ENCODE measurements at places on chromosomes 4 and X.

DNA sequence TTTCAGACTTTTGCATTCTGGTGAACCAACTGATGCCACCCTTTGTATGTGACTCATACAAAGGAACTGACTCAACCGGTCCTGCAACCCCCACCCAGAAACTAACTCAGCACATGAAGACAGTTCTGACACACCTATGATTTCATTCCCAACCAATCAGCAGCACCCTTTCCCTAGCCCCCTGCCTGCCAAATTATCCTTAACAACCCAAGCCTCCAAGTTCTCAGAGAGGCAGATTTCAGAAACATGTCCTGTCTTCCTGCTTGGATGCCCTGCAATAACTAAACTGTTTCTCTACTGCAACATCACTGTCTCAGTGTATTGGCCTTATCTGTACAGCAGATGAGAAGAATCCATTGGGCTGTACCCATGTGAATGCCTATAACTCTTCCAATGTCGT is 284.7 kb downstream of the CAMK2D start:
- DNase-seq: no peak

- DNase-seq: no peak
Measured at GRCh38 chr4:109214622-109215301, 87.7 kb downstream of the COL25A1 start.

GRCh38 chr4:18242919-18243693 is 221.6 kb upstream of the LCORL start:
- no peak for DNase-seq

DNA sequence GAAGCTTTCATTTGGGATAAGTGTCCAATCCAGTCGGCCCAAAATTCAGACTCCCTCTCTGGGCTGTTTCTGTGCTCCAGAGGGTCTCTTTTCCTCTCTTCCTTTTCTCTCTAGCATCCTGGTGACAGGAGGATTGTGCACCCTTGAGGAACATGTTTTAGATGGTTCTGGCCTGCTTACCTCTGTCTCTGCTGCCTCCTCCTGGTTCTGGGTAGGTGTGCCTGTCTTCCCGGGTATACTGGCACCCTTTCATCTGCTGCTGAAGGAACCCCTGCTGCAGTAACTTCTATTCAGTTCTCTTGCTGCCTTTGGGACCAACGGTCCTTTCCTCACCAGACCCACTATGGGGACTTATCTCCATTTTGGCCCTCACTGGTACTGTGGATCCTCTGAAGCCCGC is 53.2 kb downstream of the HMGB2 start:
- DNase-seq: no peak

DNA sequence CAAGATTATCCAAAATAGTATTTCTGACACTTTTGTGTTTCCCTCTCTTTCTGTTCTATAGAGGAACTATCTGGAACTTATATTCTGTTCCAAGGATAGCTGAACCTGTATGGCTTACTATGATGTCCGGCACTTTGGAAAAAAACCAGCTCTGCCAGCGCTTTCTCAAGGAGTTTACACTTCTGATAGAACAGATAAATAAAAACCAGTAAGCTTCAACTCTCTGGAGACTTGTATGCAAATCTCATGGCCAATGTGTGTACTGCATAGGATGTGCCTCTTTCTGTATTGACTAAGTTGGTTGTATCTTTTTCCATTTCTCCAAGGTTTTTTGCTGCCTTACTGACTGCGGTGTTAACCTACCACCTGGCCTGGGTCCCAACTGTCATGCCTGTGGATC is 92.5 kb downstream of the FNIP2 start:
- DNase-seq: no peak

DNA sequence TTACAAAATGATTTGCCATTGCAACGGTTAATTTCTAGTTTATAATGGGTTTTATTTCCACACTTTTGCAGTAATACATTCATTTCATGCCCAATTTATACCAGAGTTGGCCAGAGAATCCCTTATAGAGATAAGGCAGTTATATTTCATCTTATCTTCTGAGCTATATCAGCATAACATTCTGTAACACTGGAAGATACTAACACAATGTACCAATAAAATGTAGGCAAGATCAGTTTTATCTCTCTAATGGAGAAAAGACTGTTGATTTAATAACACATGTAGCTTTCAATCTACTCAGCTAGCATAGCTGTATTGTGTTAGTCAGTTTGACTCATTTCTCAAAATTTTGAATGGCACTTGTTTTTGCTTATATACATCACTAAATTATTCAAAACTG is 738.6 kb downstream of the TRAM1L1 start:
- DNase-seq: no peak

- no peak for DNase-seq
Measured at GRCh38 chr4:185734214-185734613, 77.8 kb downstream of the SORBS2 start.

GRCh38 chr4:31741326-31741725 is 1021.2 kb downstream of the PCDH7 start:
- no peak for DNase-seq

- no peak for DNase-seq
Measured at GRCh38 chr4:165324236-165324917, 3.1 kb upstream of the MSMO1 start.

- no peak for DNase-seq
Measured at GRCh38 chrX:50805276-50805675, 8.7 kb downstream of the SHROOM4 start.

- DNase-seq: no peak
Measured at GRCh38 chr4:136634121-136634520, 898.2 kb downstream of the PCDH18 start.

- no peak for DNase-seq
Measured at GRCh38 chr4:118753685-118754084, 68.5 kb downstream of the METTL14 start.

GRCh38 chr4:141028024-141028529 is 105.2 kb downstream of the RNF150 start:
- DNase-seq: no peak

DNA sequence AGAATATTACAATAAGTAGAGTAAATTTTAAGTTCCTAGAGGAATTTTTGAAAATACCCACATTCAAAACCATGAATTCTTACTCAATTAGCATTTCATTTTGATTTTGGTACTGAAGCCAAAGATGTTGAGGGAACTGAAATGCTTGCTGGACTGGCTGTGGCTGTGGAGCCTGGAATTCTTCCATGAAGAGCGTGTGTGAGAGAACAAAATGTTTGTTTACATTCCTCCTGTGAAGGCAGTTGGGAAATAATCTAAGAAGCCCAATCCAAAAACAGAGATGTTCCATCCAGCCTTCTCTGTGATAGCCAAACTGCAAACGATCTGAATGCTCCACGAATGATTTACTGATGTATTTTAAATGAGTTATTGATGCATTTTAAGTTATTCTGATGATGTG is 3.8 kb upstream of the ADH1B start:
- DNase-seq: no peak

DNA sequence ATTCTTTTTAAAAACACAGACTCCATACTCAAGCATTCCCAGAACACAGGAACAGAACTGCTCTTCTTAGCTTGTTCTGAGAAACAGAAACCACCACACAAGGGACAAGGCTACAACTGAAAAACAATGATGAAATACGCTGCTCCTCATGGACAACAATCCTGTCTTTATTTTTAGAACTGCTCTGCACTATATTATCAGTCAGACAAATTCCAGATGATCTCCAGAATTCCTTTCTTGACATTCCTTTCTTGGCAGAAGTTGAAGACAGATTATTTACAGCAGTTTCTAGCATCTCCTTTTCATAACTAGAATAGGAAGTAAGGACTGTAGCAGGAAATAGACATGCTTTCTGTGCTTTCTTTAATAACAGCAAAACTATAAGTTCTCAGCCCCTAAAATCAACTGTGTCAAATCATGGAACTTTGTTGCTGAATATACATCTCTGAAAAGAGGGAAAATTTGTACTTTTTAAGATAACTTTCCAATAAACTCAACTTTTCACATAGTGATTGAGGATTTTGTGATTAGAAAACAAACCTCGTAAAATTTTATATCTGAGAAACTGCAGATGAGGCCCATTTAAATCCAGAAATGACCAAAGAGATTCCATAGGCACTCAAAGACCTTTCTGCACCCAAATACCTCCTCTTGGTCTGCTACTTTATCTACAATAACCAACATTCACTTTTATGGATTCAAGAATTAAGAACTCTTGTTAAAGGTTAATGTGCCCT is 35.9 kb downstream of the ANTXR2 start:
- DNase-seq: no peak

- no peak for DNase-seq
Measured at GRCh38 chr4:74934888-74935287, 2.0 kb downstream of the PARM1 start.

- no peak for DNase-seq
Measured at GRCh38 chrX:102154218-102154860, 1.4 kb downstream of the BEX5 start.

- no peak for DNase-seq
Measured at GRCh38 chrX:110159865-110160264, 157.0 kb downstream of the TMEM164 start.

DNA sequence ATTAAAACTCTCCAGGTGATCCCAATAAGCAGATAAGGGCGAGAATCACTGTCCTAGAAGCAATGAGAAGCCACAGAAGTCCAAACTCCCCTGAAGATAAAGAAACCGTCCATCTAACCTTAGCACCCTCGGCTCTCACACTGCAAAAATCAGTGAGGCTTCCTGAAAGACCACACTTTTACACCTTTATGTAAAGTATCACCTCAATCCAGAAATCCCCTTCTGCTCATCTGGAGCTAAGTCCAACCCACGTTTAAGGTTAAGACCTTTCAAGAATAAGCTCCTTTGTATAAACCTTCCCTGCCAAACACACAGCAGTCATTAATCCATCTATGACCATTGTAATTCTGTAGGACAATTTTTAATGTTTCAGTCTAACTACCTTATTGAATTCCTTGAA is 41.7 kb downstream of the LIN54 start:
- DNase-seq: no peak

GRCh38 chrX:77447653-77448569 is 722 bp downstream of the FGF16 start:
- DNase-seq: no peak

DNA sequence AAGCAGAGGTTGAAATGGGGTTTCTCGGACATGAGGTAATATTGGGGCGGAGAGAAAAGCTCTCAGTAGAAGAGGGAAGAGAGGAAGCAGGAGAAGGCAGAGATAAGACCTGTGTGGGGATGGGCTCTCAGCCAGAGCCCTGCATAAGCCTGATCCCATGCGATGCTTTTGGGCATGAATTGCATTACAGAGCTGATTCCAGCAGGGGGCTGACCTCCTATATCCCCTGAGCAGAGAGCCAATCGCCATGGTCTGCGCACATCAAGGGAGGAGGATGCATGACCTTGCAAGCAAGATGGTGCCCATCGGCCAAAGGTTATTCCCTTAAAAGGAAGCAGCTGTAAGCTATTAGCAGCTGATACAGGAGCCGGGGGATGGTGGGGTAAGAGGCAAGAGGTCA is 7.6 kb downstream of the ANOS1 start:
- DNase-seq: no peak

GRCh38 chrX:108945883-108946523 is 209.6 kb upstream of the IRS4 start:
- no peak for DNase-seq

DNA sequence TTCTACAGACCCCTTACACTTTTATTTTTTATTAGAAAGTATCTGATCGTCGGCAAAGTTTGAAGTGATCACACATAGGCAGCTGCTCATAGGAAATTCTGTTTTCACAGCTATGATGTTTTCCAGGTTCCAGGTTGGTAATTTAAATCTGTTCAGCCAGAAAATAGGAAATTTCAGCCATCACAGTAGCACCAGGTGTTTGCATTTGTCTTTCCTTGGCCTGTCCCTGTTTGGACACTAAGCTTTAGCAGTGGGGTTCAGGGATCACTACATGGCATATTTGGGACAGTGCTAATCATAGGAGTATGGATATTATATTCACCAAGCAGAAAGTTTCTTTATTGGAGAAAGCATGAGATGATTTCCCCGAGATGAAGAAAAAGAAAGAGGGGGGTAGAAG is 92.9 kb downstream of the ANK2 start:
- DNase-seq: no peak

DNA sequence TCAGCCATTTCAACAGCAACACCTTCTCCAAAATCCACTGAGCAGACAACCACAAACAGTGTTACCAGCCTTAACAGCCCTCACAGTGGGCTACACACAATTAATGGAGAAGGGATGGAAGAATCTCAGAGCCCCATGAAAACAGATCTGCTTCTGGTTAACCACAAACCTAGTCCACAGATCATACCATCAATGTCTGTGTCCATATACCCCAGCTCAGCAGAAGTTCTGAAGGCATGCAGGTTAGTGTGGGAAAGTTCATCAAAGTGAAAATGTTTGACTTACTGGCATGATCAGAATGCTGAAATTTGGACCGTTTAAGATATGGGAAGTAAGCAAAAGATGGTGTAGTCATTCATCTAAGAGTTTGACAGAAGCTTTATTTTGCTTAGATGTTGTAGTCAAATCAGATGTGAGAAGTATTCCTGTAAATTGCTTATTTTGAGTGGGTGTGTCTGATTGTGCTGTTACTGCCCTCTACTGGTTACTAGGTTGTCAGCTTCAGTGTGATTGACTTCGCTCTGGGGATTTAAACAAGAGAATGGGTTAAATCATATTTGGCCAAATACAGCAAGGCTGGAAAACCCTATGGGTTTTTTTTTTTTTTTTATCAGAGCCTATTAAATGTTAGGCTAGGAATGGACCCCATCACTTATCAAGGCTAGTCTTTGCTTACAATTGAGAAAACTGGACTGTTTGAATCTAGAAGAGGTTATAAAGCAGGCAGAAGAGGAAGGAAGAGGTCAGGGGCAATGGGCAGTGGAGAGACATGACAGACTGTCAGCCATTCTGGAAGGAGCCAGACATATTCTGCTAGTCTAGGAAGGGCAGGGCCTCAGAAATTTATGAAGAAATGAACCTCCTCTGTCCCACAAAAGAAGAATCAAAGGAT is 130.3 kb downstream of the DIPK2B start:
- no peak for DNase-seq

- DNase-seq: no peak
Measured at GRCh38 chr4:152880263-152880662, 55.9 kb upstream of the FHDC1 start.

- no peak for DNase-seq
Measured at GRCh38 chrX:26574234-26574633, 358.3 kb downstream of the MAGEB5 start.

- DNase-seq: no peak
Measured at GRCh38 chr4:100008048-100008447, 58.0 kb upstream of the H2AZ1 start.

- no peak for DNase-seq
Measured at GRCh38 chrX:17798921-17799320, 61.6 kb downstream of the SCML1 start.

DNA sequence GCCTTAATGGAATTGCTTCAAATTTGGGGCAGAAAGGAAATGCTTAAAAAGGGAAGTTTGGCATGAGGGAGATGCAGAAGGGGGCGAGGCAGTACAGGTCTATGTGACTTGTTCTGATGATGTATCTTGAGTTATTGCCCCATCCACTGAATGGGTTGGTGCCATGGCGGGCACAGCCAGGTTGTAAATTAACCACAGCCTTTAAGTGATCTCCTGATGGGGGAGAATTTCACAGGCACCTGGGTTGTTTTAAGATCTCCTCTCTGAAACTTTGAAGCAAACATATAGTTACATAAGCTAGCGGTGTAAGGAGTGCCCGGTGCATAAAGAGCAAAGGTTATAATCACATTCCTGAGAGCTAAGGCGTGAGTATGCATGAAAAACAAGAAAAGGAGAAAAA is 37.0 kb downstream of the NPY5R start:
- no peak for DNase-seq
